ENCODE measurements at places on chromosomes 13 and 19.

GRCh38 chr19:33376941-33377557 lies 3.5 kb downstream of the CEBPG start:
- DNase-seq: no peak

DNA sequence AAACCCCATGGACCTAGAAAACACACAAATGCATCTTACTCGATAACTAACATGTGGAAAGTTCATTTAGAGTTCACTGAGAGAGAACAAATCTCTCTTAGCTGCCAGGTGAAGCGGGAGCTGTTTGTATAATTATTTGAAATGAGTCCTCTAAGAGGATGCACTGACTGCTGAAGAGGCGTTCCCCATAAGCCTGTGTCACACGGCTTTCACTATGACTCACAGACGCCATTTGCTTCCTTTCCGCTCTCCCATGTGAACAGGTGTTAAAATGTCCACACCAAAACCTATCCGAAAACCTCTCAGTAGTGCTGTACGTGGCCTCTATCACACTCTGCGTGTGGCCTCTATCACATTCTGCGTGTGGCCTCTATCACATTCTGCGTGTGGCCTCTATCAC lies 101.8 kb downstream of the SOX1 start:
- no peak for DNase-seq

- no peak for DNase-seq
These were observed 17.6 kb upstream of the WDR18 start for GRCh38 chr19:966485-967088.

DNA sequence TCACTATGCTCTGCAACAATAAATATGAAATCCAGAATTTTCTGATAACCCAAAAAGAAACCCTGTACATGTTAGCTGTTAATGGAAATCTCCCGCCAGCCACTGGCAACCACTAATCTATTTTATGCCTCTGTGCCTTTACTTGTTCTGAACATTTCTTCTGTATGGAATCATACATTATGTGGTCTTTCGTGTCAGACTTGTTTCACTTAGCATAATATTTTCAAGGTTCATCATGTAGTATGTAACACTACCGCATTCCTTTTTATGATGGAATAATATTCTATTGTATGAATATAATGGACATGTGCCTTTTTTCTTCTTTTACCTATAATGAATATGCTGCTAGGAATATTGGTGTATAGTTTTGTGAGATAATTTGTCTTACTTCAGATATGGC lies 1123.3 kb downstream of the EFNB2 start:
- DNase-seq: peak; percentile 3

DNA sequence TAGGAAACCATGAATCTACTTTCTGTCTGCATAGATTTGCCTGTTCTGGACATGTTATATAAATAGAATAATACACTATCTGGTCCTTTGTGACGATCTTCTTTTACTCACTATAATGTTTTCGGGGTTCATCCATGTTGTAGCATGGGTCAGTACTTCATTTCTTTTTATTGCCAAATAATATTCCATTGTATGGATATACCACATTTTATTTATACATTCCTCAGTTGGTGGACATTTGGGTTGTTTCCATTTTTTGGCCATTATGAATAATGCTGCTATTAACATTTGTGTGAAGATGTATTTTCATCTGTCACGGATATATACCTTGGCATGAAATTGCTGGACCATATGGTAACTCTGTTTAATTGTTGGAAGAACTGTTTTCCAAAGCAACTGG lies 6.8 kb downstream of the BIVM start:
- DNase-seq: no peak

- DNase-seq: peak; percentile 28
These were observed 121.1 kb upstream of the MYO16 start for GRCh38 chr13:108508263-108508662.

GRCh38 chr19:29376855-29377354 lies 148.9 kb upstream of the VSTM2B start:
- no peak for DNase-seq

GRCh38 chr13:106310291-106310865 lies 225.1 kb downstream of the EFNB2 start:
- no peak for DNase-seq

GRCh38 chr19:12034620-12035019 lies 859 bp downstream of the ZNF433 start:
- DNase-seq: no peak

GRCh38 chr19:41821003-41821735 lies 23.3 kb downstream of the LYPD4 start:
- no peak for DNase-seq

DNA sequence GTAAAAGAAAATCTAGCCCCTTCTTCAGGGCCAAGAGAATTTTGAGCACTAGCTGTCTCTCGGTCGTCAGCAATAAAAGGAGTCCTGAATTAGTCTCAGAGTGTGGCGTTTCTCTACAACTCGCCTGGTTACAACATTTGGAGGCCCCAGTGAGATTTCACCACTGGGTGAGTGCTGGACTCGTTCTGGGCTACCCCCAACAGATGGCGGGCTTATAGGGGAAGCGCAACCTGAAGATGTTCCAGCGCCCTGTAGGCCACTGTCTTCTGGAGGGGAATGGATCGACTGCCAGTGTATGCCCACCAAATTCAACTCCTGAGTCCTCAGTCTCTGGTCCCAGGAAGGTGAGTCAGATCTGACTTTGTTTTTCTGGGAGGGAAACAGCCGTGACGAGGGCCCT lies 11.7 kb upstream of the ZNF181 start:
- no peak for DNase-seq

GRCh38 chr19:33240181-33240771 lies 14.6 kb upstream of the SLC7A10 start:
- DNase-seq: no peak

- DNase-seq: no peak
These were observed 948.8 kb upstream of the SLC10A2 start for GRCh38 chr13:104014803-104015645.

DNA sequence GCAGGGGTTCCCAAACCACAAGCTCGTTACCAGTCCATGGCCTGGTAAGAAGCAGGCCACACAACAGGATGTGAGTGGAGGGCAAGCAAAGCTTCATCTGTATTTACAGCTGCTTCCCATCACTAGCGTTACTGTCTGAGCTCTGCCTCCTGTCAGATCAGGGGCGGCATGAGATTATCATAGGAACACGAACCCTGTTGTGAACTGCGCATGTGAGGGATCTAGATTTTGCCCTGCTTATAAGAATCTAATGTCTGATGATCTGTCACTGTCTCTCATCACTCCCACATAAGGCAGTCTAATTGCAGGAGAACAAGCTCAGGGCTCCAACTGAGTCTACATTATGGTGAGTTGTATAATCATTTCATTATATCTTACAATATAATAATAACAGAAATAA lies 677.4 kb upstream of the SLITRK6 start:
- DNase-seq: no peak

DNA sequence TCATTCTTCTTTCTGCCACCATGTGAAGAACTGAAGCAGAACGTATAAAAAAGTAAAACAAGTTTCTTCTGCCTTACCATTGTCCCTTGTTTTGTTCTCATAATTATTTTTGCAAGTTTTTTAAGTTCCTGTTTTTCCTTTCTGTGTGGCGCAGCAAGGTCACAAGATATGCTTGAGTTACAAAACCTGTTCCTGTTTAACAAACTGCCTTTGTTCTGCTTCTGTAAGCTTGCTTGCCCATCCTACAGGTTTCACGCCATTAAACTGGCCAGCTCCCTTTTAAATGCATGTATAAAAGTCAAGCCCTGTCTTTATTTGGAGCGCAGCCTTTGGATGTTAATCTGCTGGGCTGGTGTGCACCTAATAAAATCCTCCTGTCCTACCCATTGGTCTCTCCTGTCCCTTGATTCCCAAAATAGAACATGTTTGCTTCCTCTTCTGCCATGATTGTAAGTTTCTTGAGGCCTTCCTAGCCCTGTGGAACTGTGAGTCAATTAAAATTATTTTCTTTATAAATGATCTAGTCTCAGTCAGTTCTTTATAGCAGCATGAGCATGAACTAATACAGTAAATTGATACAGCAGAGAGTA lies 1115.4 kb downstream of the SLITRK1 start:
- DNase-seq: no peak

DNA sequence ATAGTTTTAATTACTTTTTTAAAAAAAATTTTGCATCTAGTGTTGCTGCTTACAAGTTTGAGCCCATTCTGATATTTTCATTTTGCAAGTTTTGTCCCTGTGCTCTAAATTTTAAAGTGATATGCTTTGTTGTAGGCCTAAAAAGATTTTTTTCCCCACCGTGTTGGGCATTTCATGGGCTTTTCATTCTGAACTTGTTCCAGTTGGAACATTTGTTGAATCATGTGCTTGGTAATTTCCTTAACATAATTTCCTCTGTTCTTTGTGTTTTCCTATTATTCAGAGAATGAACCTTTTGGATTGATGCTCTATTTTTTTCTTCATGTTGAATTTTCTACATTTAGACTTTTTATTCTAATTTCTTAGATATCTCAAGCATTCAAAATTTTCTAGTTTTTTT lies 206.4 kb upstream of the SPRY2 start:
- DNase-seq: no peak

GRCh38 chr13:106047859-106048258 lies 487.6 kb downstream of the EFNB2 start:
- peak; percentile 80 for DNase-seq

- peak; percentile 79 for DNase-seq
These were observed 313.2 kb downstream of the SHISA2 start for GRCh38 chr13:25738342-25739196.

GRCh38 chr19:3045191-3045590 lies 16.1 kb upstream of the TLE2 start:
- DNase-seq: no peak

Data from fibroblast of skin of back (primary cell).